Stimulated activated CD4-positive, alpha-beta T cell treated with anti-CD3 and anti-CD28 coated beads, Interleukin-4, amount 100 ng/mL, for 48 hours (primary cell): ENCODE measurements at places on chromosomes 3 and 15.

- no peak for DNase-seq
These were observed 6.6 kb upstream of the RAF1 start for GRCh38 chr3:12670365-12671119.

DNA sequence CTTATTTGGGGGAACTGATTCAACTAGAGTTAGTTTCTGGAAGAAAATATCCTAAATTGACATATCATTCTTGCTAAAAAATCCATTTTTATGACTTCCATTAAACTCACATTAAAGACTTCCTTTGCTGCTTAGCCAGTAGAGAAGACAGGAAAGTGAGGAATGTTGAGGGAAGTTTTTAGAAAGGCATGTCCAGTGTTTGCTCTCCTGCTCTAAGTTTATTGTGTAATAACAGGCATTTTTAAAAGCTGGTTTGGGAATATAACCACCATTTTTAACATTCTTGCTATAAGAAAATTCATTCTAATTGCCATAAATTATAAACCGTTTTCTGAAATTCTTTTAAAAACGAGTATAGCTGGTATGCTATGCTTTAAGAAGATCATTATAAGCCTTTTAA, 428.0 kb downstream of the RAP2B start:
- no peak for DNase-seq

GRCh38 chr3:150363420-150363819, 44.7 kb upstream of the TSC22D2 start:
- DNase-seq, result no peak

GRCh38 chr3:14663396-14664135, 11.4 kb upstream of the C3orf20 start:
- DNase-seq, result no peak
